Vagina (tissue), 2 donors: ENCODE measurements at places on chromosomes 1 and 21. TPM values are rescaled to one million over a fixed set of nuclear protein-coding genes. Genes with fewer than 3 reads are reported as not detected.

- DNase-seq: no peak
These were observed 26.3 kb upstream of the PIGC start for GRCh38 chr1:172470149-172470548.

DNA sequence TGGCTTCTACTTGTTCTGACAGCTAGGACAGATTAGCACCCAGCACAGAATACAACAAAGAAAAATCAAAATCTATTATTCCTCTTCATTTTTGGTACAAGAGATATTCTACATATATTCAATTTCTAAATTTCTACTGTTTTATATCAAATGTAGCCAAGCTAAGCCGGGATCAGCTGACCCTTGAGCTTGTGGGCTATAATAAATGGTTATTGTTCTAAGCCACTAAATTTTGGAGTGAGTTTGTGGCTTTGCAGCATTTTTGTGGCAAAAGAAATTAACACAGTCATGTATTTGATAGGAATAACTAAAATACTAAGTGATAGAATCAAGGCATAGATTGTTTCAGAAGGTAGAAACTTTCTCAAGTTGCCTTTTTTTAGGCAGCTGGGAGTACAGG, 50.7 kb downstream of the APP start:
- DNase-seq: no peak

DNA sequence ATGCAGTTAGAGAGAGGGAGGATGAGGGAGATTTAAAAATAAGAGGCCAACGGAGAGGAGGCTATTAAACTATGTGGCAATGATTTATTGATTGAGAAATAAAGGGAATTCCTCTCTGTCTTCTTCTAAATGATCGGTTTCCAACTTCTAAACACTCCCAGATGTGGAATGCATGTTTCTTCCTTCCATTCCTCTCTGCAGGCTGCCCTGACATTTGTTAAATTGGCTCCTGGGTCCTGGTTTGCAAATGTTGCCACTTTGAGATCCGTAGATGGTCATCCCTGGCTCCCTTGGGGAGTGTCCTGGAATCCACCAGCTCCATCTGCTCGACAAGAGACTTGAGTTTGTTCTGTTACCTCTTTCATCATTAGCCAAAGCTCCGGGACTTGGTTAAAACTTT, 10.3 kb upstream of the C1orf198 start:
- no peak for DNase-seq

DNA sequence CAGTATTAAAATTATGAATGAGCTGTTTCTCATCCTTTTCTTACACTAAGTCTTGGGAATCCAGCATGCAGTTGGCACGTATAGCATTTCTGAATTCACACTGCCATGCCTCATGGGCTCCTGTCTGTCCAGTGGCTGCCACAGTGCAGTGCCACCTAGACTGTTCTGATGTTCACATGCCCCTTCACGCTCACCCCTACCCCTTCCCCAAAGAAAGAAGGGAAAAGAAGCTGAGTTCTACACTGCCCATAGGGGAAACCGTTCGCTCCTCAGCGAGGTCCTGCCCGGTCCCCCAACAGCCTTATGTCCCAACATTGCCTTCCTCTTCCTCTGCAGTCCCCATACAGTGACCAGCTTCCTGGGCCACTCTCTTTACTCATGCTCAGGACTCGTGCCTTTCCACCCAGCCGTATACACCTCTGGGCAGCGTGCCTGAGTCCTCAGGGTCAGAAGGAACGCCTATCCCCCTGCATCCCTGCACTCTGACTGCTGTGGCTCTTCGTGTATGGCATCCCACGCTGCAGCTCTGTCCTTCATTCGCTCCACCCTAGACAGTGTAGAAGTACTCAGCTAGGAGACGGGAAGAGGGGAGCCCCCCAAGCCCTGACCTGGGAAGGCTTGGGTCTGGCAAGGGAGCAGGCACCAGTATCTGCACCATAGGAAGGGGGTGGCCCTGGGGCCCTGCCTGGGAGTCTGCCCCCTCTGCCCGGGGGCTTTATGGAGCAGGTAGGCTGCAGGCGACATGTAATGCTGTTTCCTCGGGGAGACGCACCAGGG, 24.1 kb upstream of the ARF1 start:
- DNase-seq: no peak

The S100A9 gene
- total RNA-seq: 4,658 TPM

DNA sequence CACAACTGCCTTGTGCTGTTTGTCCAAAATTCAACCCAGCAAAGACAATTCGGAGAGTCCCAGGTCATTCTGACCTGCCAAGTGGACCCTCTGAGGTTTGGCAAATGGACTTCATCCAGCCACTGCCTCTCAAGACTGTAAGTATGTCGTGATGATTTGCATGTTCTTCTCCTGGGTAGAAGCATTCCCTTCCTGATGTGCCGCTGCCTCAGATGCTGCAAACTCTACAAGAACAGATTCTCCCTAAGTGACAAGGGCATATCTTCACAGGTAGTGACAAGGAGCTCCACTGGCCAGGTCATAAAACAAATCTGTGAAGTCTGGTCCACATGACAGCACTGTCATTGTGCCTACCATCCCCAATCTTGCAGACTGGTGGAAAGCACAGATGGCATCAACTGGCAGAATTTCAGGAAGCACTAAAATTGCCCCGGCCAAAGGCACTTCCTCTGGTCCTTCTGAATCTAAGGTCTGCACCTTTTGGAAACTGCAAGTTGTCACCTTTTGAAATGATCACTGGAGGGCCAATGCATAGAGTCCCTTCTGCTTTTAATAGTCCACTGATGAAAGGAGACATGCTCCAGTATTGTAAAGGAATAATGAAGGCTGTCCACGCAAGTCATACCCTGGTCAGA, 27.4 kb downstream of the POFUT2 start:
- DNase-seq: peak; percentile 81

The ST6GALNAC3 gene
- 21.1 TPM for total RNA-seq

The TNNT2 gene
- total RNA-seq: 9.8 TPM

- DNase-seq: no peak
These were observed 6.7 kb downstream of the PM20D1 start for GRCh38 chr1:205843036-205843859.

DNA sequence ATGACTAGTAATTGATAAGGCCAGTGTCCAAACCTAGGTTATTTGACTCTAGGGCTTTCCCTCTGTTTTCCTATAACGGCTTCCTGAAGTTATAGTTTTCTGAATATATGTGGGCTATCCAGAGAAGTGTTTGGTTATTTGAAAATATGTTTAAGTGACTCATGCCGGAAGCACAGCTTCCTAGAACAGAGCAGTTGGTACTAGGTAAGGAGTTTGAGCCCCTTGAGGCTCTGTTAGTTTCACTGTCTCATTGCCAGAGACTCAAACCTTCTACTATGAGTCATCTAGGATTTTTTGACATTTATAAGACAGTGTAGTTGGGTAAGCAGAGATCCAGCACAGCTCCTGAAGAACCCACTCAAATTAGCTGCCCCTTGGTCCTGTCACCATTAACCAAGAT, 27.1 kb upstream of the LEPR start:
- DNase-seq: no peak

- DNase-seq: no peak
These were observed 25.5 kb downstream of the ETV3L start for GRCh38 chr1:157073944-157074685.

GRCh38 chr1:101260556-101261350, 23.9 kb downstream of the S1PR1 start:
- DNase-seq: no peak

The CA14 gene
- total RNA-seq: not detected

The BLACAT1 gene
- total RNA-seq: 0.98 TPM

DNA sequence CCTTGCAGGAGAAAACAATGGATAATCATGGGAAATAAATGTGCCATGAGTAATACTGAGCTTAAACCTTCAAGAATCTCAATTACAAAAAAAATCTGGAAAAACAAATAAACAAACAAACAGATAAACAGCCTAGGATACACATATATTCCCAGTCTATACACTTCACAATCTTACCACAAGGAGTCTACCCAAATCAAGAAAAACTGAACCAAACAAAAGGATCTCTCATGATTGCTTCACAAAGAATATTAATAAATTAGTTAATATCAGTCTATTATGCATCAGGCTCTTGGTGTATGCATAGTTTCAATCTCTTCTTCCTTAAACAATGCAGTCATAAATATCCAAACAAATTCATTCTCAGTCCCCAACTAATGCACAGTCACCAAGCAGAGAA, 3.2 kb upstream of the ESRRG start:
- no peak for DNase-seq

DNA sequence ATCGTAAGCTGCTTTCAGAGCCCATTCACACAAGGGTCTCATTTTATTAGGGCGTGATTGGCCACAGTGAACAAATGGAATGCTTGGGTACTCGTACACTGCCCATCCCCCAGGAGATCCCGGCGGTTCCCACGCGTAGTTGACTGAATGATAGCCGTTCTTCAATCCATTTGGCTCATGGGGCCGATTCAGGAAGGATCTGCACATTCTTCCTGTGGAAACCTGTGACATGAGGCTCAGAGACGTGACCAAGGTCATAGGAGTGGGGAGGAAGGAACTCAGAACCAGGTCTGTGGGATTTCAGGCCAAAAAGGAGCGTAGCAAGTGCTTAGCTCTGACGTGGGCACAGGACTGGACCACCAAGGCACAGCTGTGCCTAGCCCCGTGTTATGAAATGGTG, 11.7 kb downstream of the ABCG1 start:
- no peak for DNase-seq

DNA sequence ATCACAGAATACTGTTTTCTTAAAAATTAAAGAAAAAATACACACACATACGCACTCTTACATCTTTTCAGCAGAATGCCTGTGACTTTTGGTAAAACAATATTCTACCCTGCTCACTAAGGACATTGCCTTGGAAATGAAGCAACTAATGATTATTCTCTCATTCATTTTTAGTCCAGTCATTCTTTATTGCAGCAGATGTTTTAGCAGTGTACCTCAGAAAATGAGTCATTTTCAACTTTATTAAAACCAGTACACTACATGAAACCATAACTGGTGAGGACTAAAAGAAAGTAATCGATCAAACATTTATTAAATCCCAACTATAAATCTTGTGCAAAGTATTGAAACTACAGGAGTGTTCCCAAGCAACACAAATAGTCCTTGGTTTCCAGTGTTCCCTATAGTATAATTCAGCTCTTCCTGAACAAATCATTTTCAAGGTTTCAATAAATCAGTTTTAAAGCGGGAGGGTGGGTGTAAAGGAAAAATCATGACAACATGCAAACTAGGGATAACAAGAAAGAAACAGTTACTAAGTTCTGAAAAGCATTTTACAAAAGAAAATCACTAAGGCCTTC, 114.2 kb downstream of the ADGRL4 start:
- no peak for DNase-seq

The NPR1 gene
- 45.9 TPM for total RNA-seq

GRCh38 chr1:39650431-39650830, 11.0 kb upstream of the HEYL start:
- DNase-seq: no peak

DNA sequence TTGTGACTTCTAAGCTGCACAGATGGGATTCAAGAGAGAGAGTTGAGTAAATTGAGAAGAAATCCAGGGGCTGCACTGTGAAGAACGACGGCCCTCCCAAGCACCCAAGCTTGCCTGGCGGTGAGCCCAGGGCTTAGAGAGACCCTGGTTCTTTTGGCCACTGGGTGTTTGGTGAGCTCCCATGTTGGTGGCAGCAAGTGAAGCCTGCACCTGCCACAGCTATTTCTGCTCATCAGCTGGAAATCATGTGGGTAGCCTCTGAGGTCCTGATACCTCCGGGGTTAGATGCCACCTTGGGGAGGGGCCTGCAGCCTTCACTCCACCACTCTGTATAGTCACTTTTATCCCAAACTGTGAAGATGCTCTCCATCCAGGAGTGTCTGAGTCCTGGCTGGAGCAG, 6.2 kb upstream of the BTG2 start:
- no peak for DNase-seq

The ANGPTL3 gene
- not detected for total RNA-seq

DNA sequence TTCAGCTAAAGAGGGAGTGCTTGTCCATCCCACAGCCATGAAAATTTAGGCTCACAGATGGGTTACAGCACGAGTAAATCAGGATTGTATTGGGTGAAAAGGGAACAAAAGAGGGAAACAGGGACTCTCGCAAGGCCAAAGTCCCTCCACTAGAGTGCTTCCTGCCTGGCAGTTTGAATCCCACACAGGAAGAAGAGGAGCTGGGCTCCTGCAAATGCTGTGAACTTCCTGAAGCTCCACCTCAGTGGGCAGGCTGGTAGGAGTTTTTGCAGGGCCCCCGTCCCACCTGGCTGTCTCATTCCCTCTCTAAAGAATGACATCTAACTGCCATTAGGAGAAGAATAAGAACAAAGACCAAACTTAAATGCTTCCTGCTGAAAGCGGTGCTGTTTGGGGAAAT, 712.0 kb upstream of the PRMT6 start:
- no peak for DNase-seq

GRCh38 chr1:65772607-65773006, 20.1 kb upstream of the PDE4B start:
- DNase-seq: no peak

- no peak for DNase-seq
These were observed at the start of gene CACHD1 for GRCh38 chr1:64469977-64470664. Gene CACHD1 (plus strand): TSS chr1:64470129. CDS start chr1:64470745, 616 bp downstream.

DNA sequence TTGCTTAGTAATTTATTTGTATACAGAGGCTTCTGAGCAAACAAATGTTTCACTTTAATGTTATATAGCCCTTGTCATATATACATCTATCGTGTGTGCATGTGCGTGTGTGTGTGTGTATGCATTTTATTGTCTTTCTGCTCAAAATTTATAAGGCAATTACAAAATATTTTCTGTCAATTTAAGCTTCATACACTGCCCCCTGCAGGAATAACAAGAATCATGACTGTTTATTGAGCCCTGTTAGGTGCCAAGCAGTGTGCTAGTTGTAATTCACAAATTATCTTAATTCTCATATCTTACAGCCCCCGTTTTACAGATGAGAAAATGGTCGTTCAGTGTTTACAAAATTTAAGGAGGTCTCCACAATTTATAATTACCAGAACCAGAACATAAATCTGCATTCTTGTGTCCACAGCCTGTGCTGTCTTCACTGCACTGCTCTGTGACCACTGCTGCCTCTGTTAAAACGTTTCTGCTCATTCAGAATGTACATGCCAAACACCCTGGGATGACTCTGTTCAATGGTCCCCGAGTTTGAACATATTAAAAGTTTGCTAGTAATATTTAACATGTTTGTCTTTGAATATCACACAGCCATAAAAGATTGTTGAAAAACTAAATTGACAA, 181.3 kb downstream of the ATP6V1G3 start:
- no peak for DNase-seq

DNA sequence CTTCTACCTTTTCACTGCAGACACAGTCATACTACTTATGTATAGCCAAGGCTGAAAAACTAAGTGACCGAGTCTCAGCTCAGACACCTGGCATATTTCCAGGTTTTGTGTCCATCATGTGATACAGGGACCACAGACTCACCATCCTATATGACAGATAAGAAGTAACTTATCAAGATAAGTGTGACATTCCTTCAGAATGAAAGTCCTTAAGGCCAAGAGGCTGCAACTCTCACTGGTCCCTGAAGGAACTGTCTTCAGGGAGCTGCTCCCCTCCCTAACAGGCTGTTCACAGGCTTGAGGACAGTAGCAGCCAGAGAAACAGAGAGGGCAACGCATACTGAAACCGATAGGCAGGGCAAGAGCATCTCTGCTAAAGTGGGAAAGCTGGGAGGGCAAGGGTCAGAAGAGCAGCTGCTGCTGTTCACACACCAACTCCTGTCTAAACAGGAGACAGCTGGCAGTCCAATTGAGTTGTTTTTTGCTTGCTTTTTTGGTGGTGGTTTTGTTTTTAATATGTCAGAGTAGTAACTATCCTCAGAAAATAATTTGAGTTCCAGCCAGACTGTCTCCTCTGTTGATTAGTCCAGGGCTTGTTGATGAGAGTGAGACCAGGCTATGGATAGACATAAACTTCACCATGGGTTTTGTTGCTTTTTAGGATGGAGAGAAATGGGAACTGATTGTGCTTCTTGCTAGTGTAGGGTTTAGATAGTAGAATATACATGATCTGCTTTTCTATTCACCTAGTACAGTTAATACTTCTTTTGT, 67.7 kb downstream of the MACF1 start:
- DNase-seq: no peak

The GBP7 gene
- not detected for total RNA-seq
